Activated naive CD8-positive, alpha-beta T cell treated with anti-CD3 and anti-CD28 coated beads, Interleukin-2, amount 50 U/mL, for 16 hours (primary cell): ENCODE measurements at places on chromosomes 3 and 15.

- no peak for DNase-seq
Measured at GRCh38 chr3:9669720-9670432, 20.6 kb downstream of the MTMR14 start.

GRCh38 chr15:45112591-45113379, 1.2 kb downstream of the DUOX2 start:
- DNase-seq: no peak

- DNase-seq: no peak
Measured at GRCh38 chr15:43954181-43954621, 127.4 kb downstream of the WDR76 start.

GRCh38 chr3:60289341-60290121, 961.7 kb downstream of the FHIT start:
- no peak for DNase-seq

DNA sequence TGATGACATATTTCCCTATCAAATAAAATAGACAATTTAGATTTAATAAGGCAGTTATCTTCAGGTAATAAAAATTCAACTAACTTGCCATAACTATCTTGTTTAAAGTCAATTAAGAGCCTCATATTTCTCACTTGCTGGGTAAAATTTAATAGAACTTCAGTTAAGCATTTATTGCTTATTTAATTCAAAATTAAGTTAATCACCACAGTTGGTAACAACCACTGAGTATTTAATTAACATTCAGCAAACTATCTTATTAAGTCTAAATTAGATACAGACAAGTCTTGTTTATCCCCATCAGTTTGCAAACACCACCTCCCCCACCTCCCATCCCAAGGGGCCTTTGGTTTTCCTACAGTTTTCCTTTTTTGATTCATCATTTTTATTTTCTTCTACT, 14.7 kb downstream of the LPP start:
- no peak for DNase-seq

- no peak for DNase-seq
Measured at GRCh38 chr3:12999147-13000140, 73.8 kb downstream of the IQSEC1 start.

DNA sequence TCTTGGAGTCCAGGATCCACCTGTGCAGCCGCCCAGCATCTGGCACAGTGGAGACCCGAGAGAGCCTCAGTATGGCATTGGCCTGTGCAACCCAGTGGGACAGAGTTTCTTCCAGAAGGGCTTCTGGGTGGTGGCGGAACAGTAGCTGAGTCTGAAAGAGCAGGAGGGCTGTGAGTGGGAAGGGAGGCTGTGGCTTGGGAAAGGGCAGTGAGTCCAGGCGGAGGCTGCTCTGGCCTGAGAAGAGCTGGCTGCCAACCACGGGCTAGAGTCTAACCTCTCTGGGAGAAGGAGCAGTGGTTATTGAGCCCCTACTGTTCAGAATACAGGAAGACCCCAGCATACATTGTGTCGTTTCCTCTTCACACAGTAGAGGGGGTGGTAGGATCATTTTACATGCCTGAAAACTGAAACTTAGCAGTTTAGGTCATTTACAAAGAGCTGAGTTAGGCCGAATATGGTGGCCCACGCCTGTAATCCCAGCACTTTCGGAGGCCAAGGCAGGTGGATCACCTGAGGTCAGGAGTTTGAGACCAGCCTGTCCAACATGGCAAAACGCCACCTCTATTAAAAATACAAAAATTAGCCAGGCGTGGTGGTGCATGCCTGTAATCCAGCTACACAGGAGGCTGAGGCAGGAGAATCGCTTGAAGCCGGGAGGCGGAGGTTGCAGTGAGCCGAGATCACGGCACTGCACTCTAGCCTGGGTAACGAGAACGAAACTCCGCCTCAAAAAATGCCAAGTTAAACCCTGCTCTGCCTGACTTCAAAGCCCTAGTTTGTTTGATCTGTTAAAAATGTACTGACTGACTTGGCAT, 3.2 kb downstream of the AEN start:
- DNase-seq: no peak

GRCh38 chr3:80526153-80526552, 758.4 kb upstream of the ROBO1 start:
- DNase-seq: no peak

- no peak for DNase-seq
Measured at GRCh38 chr3:55305696-55306485, 181.2 kb downstream of the WNT5A start.

GRCh38 chr15:40285554-40286011, 2.7 kb upstream of the ANKRD63 start:
- no peak for DNase-seq

GRCh38 chr3:85148036-85148435, 189.2 kb downstream of the CADM2 start:
- DNase-seq: no peak

GRCh38 chr3:115834068-115834467, 210.8 kb downstream of the GAP43 start:
- DNase-seq: no peak

DNA sequence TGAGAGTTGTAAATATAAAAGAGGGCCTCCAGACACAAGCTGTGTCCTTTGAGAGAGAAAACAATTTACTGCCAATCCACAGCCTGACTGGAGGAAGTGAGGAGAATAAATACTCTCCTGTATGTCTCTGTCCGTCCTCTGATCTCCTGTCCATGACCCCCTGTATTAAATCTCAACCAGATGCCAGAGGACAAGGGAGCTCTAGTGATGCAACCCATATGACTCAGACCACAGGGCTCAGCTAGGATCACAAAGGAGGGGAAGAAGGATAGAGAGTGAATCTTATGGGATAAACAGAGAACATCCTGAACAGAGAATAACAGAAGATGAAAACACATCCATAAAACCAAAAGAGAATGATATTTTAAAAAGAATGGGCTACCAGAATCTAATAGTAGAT, 482.6 kb downstream of the PLOD2 start:
- DNase-seq: no peak

- no peak for DNase-seq
Measured at GRCh38 chr15:44250566-44251205, 37.8 kb upstream of the GOLM2 start.

GRCh38 chr3:196175722-196176121, 35.5 kb downstream of the ZDHHC19 start:
- DNase-seq: no peak

- no peak for DNase-seq
Measured at GRCh38 chr3:134768116-134768515, 26.9 kb upstream of the EPHB1 start.

GRCh38 chr15:93071469-93071936, 17.5 kb downstream of the RGMA start:
- DNase-seq: no peak

- no peak for DNase-seq
Measured at GRCh38 chr3:106058475-106058874, 189.7 kb upstream of the CBLB start.

- DNase-seq: no peak
Measured at GRCh38 chr15:36133742-36134141, 445.7 kb upstream of the CDIN1 start.

DNA sequence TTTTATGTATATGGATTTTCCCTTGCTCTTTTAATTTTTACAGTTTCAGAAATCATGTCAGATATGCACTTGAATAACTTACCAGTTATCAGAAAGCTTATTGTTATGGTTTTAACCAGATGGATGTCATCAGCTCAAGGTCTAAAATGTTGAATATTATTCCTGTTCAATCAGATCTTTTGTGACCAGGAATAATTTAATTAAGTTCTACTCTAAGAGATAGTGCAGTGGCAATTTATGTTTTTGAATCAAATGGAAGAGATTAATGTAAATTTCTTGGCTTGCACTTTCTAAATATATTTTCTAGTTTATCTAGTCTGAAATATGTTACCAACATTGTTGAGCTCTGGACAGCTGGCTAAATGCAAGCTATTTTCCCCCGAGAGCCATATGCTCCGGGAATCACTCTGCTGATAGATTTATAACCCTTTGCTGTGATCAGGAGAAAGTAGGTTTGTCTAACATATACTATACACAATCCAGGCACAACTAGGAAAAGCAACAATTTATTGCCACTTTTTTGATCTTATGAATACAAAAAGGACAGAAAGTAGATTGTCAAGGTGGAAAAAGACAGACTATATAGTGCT, 76.8 kb upstream of the CD96 start:
- no peak for DNase-seq

- no peak for DNase-seq
Measured at GRCh38 chr15:68749365-68749764, 71.3 kb downstream of the ANP32A start.

- DNase-seq: no peak
Measured at GRCh38 chr3:20323307-20323927, 137.4 kb upstream of the SGO1 start.

GRCh38 chr15:69626095-69627066, 173.8 kb downstream of the RPLP1 start:
- no peak for DNase-seq

- DNase-seq: no peak
Measured at GRCh38 chr3:70308760-70309159, 3.7 kb downstream of the MDFIC2 start.

- no peak for DNase-seq
Measured at GRCh38 chr15:85899927-85900326, 105.2 kb upstream of the KLHL25 start.

- no peak for DNase-seq
Measured at GRCh38 chr3:52202384-52203077, 4.6 kb downstream of the ALAS1 start.

GRCh38 chr15:64701482-64702184, 73.8 kb downstream of the RBPMS2 start:
- no peak for DNase-seq

- DNase-seq: no peak
Measured at GRCh38 chr3:52393959-52394670, 50.8 kb downstream of the SEMA3G start.
